NCI-H1417 treated with DMSO at 0.1 percent for 48 hours (cell line): ENCODE measurements at places on chromosomes 11 and 22.

DNA sequence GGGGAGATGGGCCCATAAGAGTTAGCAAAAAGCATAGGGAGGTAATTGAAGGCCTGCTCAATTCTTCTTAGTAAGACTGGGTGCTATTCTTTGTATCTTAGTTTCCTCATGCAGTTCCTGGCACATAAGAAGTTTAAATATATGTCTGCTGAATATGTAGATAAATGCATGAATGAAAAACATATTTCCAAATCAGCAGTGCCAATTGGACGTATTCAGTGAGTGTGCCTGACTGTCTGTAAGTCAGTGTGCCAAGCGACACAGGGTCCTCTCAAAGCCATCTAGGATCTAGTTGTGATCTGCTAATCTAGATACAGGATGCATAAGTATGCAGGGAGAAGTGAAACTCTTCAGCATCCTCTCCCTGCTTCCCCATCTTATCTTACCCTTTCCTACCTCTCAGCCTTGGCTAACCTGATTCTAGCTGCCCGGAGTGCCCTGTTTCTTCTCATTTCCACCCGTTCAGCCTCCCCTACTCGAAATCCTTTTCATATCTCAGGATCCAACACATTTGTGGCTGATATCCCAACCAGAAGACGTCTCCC is 91.1 kb upstream of the SORL1-AS1 start:
- no peak for DNase-seq

- DNase-seq, result no peak
These were observed 9.3 kb downstream of the SNRPD3 start for GRCh38 chr22:24565077-24565476.

GRCh38 chr22:25232301-25232700 is 12.9 kb downstream of the CRYBB2 start:
- DNase-seq, result no peak

DNA sequence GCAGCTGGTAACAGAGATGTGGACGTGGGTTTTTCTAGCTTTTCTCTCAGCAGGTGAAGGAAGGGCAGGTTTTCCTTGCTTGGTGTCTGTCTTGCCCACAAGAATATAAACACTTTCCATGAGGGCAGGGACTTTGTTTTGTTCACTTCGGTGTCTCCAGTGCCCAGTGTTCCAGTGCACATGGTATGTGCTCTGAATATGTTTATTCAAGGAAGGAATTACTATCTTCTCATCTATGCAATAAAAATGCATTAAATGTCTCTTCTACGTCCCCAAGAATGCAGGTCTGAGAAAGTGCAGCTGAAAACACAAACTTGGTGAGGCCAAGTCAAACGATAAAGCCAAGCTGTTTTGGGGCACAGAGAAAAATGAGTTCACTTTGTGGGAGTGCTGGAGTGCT is 56.3 kb upstream of the PLET1 start:
- DNase-seq, result no peak

DNA sequence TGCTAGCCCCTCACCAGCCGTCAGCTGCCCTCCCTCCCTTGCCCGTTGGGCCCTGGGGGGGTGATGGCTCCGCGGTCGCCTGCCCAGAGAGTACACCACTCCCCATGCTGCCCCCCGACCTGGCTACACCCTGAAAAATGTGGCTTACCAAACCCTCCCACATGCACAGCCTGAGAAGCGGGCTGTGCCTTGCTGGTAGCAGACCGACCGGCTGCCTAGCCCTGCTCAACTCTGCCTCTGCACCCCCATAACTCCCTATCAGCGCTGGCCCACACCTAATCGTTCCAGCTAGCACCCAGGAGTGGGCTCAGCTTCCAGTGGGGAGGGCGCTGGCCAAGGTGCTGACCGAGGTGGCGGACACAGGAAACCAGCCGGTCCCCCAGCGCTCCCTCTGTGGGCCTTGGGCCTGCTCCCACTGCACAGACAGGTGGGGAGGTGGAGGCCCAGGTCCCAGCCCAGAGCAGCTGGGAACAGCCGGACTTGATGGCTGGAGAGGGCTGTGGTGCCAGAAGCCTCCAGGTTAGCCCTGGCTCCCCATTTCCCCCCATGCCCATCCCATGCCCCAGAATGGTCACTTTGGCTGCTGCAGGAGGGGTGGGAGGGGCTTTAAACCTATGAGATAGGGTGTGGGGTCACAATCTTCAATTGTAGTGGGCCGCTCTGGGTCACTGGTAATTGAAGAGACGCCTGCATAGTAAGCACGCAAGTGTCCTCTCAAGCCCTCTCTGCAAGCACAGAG is 32.1 kb upstream of the PRODH start:
- no peak for DNase-seq

GRCh38 chr11:46837860-46838259 is 8.2 kb downstream of the CKAP5 start:
- DNase-seq, result no peak

GRCh38 chr11:87739766-87740165 is 435.5 kb downstream of the RAB38 start:
- no peak for DNase-seq

DNA sequence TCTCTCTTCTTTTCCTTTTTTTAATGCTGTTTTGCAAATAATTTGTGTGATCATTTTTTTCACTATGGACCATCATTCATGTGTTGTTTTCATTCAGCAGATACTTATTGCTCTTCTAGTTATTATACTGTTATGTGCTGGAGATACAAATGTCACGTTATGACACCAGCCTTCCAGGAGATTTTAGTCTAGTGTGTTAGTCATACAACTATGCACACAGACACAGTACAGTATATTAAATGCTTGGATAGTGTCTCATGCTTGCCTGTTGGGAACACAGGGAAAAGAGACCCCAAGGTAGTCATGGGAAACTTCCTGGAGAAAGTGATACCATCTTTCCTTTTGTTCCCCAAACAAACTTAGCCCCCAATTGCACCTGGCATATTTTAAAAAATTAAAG is 116.1 kb downstream of the UVRAG start:
- no peak for DNase-seq

- peak; percentile 35 for DNase-seq
These were observed 25.8 kb upstream of the LMO1 start for GRCh38 chr11:8289492-8289918.

DNA sequence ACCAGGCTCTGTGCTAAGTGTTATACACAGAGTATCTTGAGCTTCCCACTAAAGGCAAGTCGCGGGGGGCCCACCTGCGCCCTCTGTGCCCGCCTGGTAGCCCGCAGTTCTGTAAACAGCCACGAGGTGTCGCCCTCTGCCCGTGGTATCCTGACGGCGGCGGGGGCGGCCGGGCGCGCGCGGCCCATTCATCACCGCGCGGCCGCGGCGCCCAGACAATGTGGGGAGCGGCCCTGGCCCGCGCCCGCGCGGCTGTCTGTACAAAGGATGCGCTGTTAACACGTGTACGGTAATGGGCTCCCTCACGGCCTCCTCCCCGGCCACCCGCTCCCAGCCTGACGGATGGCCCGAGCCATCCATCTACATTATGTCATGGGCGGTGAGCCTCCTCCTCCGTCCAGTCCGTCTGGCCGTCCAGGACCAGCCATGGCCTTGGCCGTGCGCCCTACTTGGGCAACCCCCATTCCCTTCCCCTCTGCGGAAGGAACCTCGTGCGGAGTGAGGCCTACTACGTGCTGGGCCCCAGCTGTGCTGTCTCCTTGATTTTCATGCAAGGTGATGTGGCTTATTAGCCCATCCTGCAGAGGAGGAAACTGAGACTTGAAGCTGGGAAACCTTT is 99.4 kb downstream of the MIAT start:
- DNase-seq, result no peak

DNA sequence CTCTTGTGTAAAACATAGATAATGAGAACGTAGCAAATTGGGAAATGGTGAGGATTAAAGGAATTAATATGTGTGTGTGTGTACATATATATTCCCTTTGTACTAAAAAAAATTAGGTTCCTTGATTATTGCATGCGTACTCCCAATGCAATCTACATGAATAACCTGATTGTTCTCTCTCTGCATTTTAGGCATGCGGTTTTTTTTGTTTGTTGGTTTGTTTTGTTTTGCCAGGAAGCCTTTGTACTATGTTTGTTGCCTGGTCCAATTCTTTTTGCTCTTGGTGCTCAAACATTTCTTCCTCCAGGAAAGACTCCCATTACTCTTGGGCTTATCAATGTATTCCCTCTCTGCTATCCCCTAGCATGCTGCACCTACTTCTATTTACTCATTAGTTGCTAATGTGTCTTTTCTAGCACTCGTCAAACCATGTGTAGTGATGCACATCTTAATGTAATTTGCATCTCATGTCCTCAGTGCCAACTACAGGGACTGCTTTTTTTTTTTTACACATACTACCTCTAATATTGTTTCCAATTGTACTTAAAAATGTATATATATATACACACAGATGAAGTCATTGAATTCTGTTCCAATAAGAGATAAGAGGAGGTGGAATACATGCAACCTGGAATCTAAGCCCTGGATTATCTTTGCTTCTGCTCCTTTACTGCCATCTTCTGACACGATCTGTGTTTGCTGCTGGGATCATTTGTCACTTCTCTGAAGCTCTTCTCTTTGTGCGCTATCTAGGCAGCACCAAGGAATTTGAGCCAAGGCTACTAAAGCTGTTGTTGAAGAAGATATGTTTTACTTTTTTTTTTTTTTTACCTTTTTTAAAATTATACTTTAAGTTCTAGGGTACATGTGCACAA is 197.2 kb upstream of the ANO3 start:
- DNase-seq, result no peak

GRCh38 chr11:34810107-34810562 is 106.0 kb downstream of the APIP start:
- no peak for DNase-seq

GRCh38 chr11:111982541-111983186 is 42.5 kb upstream of the DLAT start:
- no peak for DNase-seq

GRCh38 chr11:61049859-61050258 is 52.4 kb upstream of the CD5 start:
- no peak for DNase-seq

DNA sequence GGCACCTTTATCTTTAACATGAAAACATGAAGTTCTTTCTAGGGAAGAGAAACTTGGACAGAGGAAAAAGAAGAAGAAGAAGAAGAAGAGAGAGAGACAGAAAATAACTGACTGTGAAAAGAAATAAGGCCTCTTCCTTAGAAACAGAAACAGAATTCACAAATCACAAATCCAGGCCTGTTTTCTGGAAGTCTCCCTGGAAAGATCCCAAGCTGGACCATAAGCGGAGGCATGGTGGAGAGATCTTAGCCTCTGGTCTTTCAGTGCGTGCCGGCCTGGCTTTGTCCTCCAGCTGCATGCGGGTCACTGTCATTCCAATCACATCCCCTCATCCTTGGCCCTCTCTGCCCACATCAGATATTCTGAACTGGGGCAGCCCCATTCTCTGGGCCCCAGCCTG is 6.9 kb downstream of the FXYD6 start:
- DNase-seq, result no peak

- DNase-seq, result no peak
These were observed 1.6 kb downstream of the NELL1 start for GRCh38 chr11:20670932-20671403.

GRCh38 chr11:129779342-129779741 is 36.3 kb upstream of the TMEM45B start:
- no peak for DNase-seq

- no peak for DNase-seq
These were observed 29.3 kb downstream of the ZBTB16 start for GRCh38 chr11:114088836-114089235.

- DNase-seq, result no peak
These were observed 161.1 kb upstream of the CADM1 start for GRCh38 chr11:115665175-115665821.

DNA sequence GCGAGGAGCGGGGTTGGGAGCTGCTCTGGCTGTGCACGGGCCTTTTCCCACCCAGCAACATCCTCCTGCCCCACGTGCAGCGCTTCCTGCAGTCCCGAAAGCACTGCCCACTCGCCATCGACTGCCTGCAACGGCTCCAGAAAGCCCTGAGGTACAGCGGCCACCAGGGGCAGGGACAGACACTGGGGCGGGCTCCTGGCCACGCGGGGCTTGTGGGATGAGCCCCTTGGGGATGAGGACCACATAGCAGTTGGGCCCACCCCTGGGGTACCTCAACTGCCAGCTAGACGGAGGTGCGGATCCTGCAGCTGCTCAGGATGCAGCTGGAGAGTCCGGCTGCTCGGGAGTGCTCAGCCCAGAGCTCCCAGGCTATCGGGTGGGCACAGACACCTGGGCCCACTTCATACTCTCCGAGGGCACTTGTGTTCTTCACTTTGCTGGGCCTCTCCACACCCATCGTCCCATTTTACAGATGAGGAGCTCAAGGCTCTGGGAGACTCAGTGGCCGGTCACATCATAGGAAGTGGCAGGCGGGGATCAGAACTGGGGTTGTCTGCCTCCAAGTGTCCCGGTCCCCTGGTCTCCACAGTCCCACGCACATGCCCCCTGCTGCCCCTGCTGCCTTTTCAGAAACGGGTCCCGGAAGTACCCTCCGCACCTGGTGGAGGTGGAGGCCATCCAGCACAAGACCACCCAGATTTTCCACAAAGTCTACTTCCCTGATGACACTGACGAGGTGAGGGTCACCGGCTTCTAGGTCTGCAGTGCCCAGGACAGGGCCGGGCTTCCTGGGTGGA is 77.6 kb downstream of the MYO7A start:
- DNase-seq, result no peak

- no peak for DNase-seq
These were observed 2.8 kb upstream of the JHY start for GRCh38 chr11:122879785-122880184.

GRCh38 chr11:77195071-77195755 is 67.2 kb downstream of the MYO7A start:
- DNase-seq, result no peak

- DNase-seq, result no peak
These were observed 57.9 kb downstream of the DBX1 start for GRCh38 chr11:20102397-20102796.

GRCh38 chr11:70352601-70353000 is 45.7 kb upstream of the CTTN start:
- DNase-seq, result no peak

DNA sequence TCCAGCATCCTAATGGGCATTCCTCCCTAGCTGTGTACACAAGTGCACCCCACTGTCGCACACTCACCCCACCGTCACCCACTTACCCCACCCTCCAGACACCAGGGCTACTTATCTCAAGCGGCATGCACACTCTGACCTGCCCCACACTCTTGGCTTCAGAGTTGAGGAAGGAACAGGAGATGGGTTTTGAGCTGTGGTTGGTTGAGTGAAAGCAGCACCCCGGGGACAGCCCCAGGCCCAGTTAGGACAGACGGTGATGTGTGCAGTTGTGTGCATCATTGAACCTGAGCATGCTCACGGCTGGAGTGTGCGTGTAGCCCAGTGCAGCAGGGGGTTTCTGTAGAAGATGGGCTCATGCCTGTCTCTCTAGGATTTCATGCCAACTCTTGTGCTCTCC is 32.5 kb downstream of the AHNAK start:
- DNase-seq, result no peak

DNA sequence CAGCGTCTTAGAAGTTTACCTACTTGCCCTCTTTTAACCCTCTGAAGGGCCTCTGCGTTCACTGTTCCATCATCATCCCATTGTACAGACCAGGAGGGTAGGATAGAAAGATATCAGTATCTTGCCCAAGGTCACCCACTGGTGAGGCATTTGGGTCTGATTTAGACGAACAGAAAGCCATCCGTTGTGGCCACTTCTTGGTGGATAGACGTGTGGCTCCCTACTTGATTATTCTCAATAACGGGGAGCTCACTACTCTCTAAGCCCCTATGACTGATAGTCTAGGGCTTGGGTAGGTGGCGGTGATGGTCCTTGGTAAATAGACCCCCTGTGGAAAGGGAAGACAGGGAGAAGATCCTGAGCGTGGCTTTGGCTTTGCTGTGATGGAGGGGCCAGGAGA is 28.6 kb upstream of the PRR5 start:
- DNase-seq, result no peak

- DNase-seq, result no peak
These were observed 30.4 kb downstream of the PACS1 start for GRCh38 chr11:66100272-66101065.

- no peak for DNase-seq
These were observed 258.9 kb downstream of the SWAP70 start for GRCh38 chr11:9922806-9923205.
